DMS79 treated with DMSO at 0.1 percent for 48 hours (cell line): ENCODE measurements at places on chromosomes 13 and 19.

- DNase-seq = no peak
These were observed 43.4 kb downstream of the EFNB2 start for GRCh38 chr13:106491928-106492587.

GRCh38 chr13:95440441-95441088 is 112.0 kb upstream of the CLDN10 start:
- DNase-seq = no peak

GRCh38 chr13:102697929-102698648 is 3.2 kb upstream of the METTL21C start:
- peak; percentile 58 for DNase-seq

DNA sequence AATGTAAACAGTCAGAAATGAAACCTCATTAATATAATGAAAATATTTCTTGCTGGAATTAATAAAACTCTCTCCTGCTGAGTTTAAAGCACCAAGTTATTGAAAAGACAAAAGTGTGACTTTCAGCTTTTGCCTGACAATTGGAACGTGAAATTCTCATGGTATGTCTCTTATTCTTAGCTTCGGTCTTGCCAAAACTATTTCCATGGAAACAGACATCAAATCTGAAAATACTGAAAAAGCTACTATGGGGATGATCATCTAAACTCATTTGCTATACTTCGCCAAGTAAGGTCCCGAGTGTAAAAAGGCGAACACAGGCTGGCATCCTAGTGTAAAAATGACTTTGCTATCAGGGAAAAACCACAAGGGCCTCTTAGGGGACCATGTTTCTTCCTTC is 22.8 kb downstream of the HTR2A start:
- no peak for DNase-seq

DNA sequence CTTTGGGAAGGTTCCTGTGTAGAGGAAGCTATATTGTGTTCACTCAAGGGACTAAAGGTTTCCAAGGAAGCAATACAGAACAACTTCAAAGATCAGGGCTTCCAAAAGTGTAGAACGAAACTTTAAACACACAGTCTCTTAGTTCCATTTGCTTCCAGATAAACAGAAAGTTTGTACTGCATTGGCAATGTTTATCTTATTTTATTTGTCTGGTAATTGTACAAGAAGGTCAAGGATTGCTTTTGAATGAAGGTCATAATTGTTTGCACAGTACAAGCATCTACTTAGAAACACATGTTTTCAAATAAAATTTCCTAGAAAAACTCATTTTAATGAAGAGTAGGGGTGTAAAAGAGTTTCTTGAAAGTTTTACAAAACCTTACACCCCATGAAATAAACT is 712.7 kb upstream of the SGCG start:
- DNase-seq = no peak

GRCh38 chr13:110869231-110869804 is 45.6 kb downstream of the ANKRD10 start:
- DNase-seq = no peak

DNA sequence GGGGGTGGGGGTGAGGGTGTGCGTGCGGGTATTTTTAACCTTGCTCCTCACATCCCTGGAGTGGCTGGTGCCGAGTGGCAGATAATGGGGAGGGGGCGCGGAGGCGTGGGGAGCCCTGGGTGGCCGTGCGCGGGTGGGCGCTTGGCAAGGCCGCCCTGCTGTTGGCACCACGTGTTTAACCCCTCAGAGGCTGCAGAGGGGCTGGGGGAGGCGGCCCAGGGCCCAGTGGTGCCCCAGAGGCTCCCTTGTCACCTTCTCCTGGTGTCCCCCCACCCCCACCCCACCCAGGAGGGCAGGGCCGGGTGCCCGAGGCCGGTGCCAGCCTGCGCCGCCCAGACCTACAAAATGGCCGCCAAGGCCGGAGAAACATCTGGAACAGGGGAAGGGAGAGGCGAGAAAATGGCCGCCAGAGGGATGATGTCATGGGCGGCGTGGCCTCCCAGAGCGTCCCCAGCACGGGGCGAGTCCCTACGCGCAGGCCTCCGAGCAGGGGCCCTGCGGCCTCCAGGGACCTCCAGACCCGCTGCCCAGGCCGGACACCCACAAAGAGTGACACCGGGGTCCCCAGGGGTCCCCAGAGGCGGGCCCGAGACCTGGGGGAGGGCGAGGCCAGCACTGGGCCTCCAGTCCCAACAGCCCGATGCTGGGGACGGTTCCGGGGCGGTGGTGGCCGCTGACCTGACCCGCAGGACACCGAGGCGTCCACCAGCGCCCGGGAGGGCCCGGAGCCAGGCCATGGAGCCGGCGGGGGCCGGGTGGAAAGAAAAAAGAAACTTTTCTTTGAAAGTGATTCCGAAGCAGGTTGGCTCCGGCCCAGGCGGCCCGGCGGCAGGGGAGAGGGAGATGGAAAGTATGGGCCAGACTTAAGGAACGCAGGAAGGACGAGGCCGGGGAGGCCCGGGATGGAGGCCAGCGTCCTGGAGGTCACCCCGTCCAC is 38.2 kb downstream of the NFIC start:
- DNase-seq = no peak

DNA sequence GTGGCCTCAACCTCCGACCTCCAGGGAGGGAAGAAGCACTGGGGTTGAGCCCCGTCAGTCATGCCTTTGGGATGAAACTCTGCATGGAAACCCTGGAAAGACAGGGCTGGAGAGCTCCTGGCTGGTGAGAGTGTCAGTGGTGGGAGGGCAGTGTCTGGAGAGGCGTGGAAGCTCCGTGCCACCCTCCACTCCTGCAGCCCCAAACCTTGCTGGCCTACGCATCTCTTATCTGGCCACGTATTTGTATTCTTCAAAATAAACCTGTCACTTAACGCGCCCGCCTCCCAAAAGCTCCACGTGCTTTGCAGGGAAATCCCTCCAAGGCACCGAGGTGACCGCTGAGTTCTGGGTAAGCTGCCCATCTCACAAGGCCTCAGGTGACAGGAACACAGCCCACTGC is 84.3 kb downstream of the TEX29 start:
- DNase-seq = no peak

- peak; percentile 88 for DNase-seq
These were observed 5.1 kb downstream of the JUNB start for GRCh38 chr19:12796146-12797071.

DNA sequence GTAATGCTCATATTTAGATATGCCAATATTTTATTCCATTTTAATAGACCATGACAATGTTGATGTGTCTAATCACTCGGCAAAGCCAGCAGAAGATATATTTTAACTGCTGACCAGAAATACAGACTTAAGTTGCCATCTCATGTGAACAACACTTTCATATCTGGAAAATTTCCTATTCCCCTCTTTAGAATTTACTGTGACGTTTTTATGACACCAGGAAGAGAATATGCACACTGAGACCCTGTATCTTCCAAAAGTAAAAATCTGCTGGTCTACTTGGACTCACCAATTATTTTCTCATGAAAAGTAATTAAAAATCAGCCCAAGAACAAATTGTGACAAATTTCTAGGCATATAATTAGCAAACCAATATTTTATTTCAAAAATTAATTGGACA is 2.1 kb downstream of the PROSER1 start:
- no peak for DNase-seq

GRCh38 chr19:44212866-44213346 is 574 bp downstream of the ZNF227 start:
- DNase-seq = peak; percentile 43

- DNase-seq = no peak
These were observed 222.8 kb upstream of the NBEA start for GRCh38 chr13:34719060-34719875.

DNA sequence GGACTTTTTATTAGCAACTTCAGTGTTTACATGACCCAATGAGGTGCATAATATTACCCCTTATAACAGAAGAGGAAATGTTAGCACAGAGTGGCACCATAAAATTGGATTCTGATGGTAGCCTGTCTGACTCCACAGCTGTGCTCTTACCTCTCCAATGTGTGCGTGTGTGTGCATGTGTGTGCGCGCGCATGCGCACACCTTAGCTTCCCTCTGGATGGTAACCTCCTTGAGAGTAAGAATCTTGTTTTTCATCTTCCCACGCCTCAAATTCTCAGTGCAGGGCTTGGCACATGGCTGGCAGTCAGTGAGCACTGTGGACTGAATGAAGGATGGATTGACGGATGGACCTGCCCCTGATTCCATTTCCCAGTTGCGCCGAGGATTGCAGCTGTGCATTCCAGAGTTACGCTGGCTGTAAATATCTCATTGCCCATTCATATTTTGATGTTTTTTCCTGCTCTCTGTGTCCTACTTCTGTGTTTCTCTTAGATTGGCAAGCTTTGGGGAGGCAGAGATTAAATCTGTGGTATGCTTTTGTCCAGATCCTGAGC is 99.2 kb upstream of the WASF3 start:
- DNase-seq = no peak

GRCh38 chr19:4502282-4503131 is 15.8 kb downstream of the PLIN4 start:
- DNase-seq = no peak

GRCh38 chr13:102440259-102440936 is 38.5 kb upstream of the FGF14 start:
- peak; percentile 82 for DNase-seq

GRCh38 chr19:34310494-34310981 is 54.5 kb upstream of the GPI start:
- no peak for DNase-seq

DNA sequence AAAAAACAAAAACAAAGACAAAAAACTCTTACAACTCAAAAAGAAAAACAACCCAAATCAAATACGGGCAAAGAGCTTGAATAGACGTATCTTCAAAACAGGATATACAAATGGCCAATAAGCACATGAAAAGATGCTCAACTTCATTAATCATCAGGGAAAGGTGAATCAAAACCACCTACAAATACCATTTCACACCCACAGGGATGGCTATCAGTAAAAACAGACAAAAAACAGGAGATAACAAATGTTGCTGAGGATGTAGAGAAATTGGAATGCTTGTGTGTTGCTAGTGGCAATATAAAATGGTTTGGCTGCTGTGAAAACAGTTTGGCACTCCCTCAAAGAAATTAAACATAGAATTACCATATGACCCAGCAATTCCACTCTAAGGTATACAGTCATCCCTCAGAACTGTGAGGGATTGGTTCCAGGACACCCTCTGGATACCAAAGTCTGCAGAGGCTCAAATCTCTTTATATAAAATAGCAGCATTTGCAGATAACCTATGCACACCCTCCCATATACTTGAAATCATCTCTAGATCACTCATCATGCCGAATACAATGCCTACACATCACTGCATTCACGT is 29.7 kb downstream of the MLLT1 start:
- no peak for DNase-seq

- no peak for DNase-seq
These were observed 53.3 kb downstream of the SOX21 start for GRCh38 chr13:94658926-94659597.

- DNase-seq = no peak
These were observed 171.5 kb upstream of the SLITRK6 start for GRCh38 chr13:85970727-85971126.

DNA sequence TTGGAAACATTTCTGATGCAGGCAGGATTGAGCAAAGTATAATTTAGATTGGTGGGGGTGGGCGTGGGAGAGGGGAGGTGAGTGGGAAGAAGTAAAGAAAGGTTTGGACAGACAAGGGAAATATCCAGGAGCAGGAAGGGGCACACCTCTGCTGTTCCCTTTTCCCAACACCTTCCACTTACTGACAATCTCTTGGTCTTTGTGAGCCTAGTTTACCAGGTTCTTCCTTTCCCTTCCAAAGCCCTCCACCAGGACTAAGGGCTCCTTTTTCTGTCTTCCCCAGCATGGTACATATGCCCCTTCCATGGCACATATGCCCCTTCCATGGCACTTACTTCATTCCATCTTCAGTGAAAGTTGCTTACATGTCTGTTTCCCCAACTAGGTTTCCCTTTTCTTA is 6.2 kb upstream of the THSD1 start:
- DNase-seq = no peak

GRCh38 chr19:29687897-29688728 is 22.9 kb downstream of the PLEKHF1 start:
- no peak for DNase-seq

- DNase-seq = no peak
These were observed 2.4 kb downstream of the IL27RA start for GRCh38 chr19:14033946-14034345.

- no peak for DNase-seq
These were observed 222.9 kb downstream of the GGACT start for GRCh38 chr13:100365680-100366079.
